ENCODE measurements at places on chromosomes 11 and 22.

- no peak for DNase-seq
Observed at GRCh38 chr11:102936864-102937509, 18.5 kb downstream of the MMP13 start.

GRCh38 chr11:62124186-62125113 is 639 bp downstream of the INCENP start:
- no peak for DNase-seq

DNA sequence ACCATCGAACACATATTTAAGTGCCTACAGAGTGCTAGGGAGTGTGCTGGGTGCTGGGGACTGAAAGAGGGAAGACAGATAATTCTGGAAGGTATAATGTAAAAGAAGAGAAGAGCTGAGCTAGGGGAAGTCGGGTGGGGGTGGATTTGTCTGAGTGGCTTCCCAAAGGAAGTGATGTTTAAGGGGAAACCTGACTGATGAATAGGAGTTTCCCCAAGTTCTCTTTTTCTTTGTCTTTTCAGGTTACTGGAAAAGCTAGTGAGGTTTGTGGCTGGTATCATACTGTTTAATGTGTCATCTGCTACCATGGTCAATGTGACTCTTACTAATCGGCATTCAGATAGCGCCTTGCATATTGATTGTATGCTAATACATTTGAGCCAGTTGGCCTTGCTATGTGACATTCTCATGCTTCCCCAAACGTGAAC is 151.6 kb upstream of the MTMR2 start:
- no peak for DNase-seq

DNA sequence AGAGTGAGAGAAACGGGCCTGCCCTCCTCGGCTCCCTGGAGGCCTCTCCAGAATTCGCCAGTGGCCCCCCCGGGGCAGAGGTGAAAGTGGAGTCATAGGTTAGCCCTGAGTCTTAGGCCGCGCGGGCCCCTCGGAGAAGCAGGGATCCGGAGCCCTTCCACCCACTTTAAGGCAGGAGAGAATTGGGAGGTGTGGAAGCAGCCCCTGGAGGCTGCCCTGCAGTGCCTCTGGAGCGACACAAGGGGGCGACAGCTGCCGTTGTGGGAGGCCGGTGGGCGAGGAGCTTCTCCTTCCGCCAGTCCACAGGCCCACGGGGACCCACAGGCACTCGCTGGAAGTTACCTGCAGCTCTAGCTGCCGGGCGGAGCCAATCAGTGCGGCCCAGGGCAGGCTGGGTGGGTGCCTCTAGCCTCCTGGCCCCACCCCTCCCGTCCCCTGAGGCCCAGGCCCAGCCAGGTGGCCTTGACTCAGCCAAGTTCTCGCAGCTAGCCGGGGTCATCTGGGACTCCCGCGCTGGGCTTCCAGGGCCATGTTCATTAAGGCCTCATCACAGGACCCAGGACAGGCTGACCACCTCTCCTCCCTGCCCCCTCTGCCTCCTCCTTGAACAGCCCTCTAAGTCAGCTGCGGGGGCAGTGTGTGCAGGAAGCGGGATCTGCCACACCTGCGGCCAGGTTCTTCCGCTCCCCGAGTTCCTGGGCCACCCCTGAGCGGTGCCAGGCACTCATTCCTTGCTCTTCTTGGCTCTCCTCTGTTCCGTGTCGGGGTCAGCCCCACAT is 5.0 kb downstream of the DGKZ start:
- DNase-seq, result peak; percentile 58

GRCh38 chr11:35654711-35655110 is 7.9 kb upstream of the TRIM44 start:
- no peak for DNase-seq

DNA sequence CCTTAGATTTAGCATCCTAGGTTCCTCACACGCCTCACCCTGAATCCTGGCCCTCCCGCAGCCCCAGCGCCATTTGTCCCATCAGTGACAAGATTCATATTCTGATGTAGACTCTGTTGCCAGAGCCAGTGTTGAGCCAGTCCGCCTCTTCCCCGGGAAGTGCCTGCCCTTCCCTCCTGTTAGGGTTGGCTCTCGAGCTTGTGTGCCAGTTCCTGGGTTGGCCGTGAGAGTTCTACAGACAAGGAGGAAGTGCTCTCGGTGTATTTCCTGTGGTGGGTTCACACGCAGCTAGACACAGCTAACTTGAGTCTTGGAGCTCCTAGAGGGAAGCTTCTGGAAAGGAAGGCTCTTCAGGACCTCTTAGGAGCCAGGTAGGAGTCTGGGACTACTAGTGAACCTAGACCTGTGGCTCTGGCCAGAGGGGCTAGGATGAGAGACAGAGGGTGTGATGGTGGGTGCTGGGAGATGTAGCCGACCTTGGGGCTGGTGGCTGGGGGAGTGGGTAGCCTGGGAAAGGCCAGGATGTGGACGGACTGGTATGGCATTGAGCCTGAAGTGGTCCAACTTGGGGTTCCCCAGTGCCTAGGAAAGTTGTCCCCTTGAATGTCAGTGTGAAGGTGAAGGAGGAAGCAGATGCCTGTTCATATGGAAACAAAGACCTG is at the start of gene IL18BP:
IL18BP (plus strand) TSS at position 261 of the 662 bp plus-strand sequence. CDS start 1,076 bp downstream, outside the sequence.
- no peak for DNase-seq

GRCh38 chr11:14907411-14908213 is 15.6 kb upstream of the CYP2R1 start:
- DNase-seq, result peak; percentile 65

Data from activated CD8-positive, alpha-beta memory T cell treated with anti-CD3 and anti-CD28 coated beads for 4 hours (primary cell).